ENCODE measurements at places on chromosomes 4 and X. TPM values are rescaled to one million over a fixed set of nuclear protein-coding genes. Genes with fewer than 3 reads are reported as not detected.

Gene MAGEA8
- total RNA-seq: not detected

Gene PNMA5
- not detected for total RNA-seq

Gene PNMA6A
- 0.43 TPM for total RNA-seq

Gene PRSS12
- 8.2 TPM for total RNA-seq

Gene UNC5C
- not detected for total RNA-seq

Gene ZNF185
- total RNA-seq: 7.7 TPM

Gene USP27X
- total RNA-seq: 3.1 TPM

Gene CUL4B
- total RNA-seq: 53.6 TPM

Gene MID2
- 32.5 TPM for total RNA-seq

Gene C1QTNF7
- total RNA-seq: not detected

Gene F11
- total RNA-seq: not detected

Gene XIAP
- 53.7 TPM for total RNA-seq

Gene SPINK2
- total RNA-seq: not detected

Gene BDH2
- total RNA-seq: 31.4 TPM

Gene CISD2
- total RNA-seq: 36.4 TPM

Gene SLC10A6
- 7.9 TPM for total RNA-seq

Gene CT47B1
- not detected for total RNA-seq

Gene SERTM2
- total RNA-seq: not detected

Gene ARHGEF38
- not detected for total RNA-seq

Gene TRIML1
- not detected for total RNA-seq

Gene MOSPD2
- 12.1 TPM for total RNA-seq

Gene GUCY1B1
- 15.5 TPM for total RNA-seq

Gene TMEM154
- 0.95 TPM for total RNA-seq

Gene SPP1
- not detected for total RNA-seq

Gene FANCB
- 3.2 TPM for total RNA-seq

Gene GALNT7
- 22.1 TPM for total RNA-seq

Gene SLC6A14
- not detected for total RNA-seq

Gene CD99
- 170 TPM for total RNA-seq

Gene BEX5
- 1.7 TPM for total RNA-seq

Gene MUC7
- total RNA-seq: not detected

Gene MAGEB2
- not detected for total RNA-seq

Gene ETDB
- total RNA-seq: not detected

Gene RNF128
- total RNA-seq: 0.09 TPM

Gene INTU
- 2.8 TPM for total RNA-seq

Gene CT45A3
- total RNA-seq: not detected

Gene CDS1
- under 0.01 TPM for total RNA-seq

Gene HELT
- not detected for total RNA-seq

Gene ZRSR2
- total RNA-seq: 1.3 TPM

Gene ITIH6
- not detected for total RNA-seq

Gene MSMO1
- 34.5 TPM for total RNA-seq
